CD4-positive, alpha-beta T cell treated with Interleukin-4 for 1 hour (primary cell): ENCODE measurements at places on chromosomes 4 and X.
A peak's percentile ranks its signal among the peaks of the same experiment; 100 is the strongest.

DNA sequence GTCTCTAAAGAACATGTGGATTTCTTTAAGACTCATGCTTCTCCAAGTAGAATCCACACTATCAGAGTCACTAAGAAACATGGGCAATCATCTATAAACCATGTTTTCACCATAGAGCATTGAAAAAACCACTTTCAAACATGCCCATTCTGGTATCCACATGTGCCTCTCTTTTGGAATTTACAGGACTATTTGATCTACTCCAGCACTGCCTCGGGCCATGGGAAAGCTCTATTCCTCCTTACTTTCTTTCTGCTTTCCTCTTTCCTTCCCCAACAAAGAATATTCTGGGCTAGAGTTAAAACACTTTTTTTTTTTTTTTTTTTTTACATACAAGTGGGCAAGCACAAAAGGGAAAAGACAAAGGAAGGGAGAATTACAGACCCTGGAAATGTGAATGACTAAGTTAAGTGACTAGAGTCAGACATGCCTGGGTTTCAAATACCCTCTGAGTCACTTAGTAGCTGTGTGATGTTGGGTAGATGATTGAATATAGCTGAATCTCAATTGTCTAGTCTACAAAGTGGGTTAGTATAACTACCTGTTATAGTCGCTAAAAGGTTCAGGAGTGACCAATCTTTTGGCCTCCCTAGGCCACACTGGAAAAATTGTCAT is 847.7 kb upstream of the INTU start:
- DNase-seq, result no peak

- DNase-seq, result no peak
These were observed 15.5 kb downstream of the SPRY1 start for GRCh38 chr4:123412091-123412505.

DNA sequence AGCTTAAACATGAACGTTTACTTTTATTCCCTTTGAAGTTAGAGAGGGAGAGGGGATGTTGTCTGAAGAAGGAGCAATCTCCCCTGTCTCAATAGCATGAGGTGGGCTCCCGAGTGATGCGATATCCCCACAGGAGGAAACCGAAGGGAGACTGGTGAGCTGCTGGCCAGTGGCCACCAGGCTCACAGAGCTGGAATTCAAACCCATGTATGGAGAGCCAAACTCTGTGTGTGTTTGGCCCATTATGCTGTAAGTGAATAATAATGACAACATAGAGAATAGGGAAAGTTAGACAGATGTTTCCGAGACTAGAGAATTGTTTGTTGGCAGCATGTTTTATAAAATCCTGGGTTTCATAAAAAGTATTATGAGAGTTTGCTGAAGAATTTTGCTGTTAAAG is 66.1 kb upstream of the CLNK start:
- no peak for DNase-seq

- peak; percentile 21 for DNase-seq
These were observed at the start of gene SNCA for GRCh38 chr4:89836897-89837384. SNCA (minus strand) TSS chr4:89837161; CDS start chr4:89835667, 1,494 bp downstream.

- no peak for DNase-seq
These were observed 155.8 kb downstream of the TSPAN5 start for GRCh38 chr4:98502624-98503023.

GRCh38 chr4:145843148-145843547 is 95.5 kb downstream of the ZNF827 start:
- no peak for DNase-seq

- DNase-seq, result no peak
These were observed 117.7 kb downstream of the SMIM20 start for GRCh38 chr4:26031704-26032103.

DNA sequence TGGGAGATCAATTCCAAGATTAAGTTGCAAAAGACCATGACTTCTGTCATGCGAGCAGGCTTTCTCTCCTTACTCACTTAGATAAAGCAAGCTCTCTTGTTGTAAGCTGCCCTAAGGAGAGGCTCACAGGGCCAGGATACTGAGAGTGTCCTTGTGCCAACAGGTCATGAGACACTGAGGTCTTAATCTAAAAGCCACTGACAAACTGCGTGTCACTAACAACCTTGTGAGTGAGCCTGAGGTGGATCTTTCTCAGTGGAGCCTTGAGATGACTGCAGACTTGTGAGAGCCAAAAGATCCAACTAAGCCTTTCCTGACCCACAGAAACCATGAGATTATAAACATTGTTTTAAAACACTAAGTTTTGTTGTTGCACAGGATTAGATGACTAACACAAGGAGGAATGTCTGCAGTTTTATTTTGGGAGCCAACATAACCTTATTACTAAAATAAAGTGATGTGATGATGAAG is 170.5 kb downstream of the SLC39A8 start:
- no peak for DNase-seq

GRCh38 chr4:103074744-103075434 is 1.7 kb downstream of the SLC9B2 start:
- no peak for DNase-seq

- no peak for DNase-seq
These were observed 15.7 kb upstream of the DRP2 start for GRCh38 chrX:101203761-101204351.

GRCh38 chr4:149173241-149174013 is 642.2 kb downstream of the IQCM start:
- no peak for DNase-seq

- no peak for DNase-seq
These were observed 170.1 kb downstream of the FRMPD4 start for GRCh38 chrX:12308420-12308819.

DNA sequence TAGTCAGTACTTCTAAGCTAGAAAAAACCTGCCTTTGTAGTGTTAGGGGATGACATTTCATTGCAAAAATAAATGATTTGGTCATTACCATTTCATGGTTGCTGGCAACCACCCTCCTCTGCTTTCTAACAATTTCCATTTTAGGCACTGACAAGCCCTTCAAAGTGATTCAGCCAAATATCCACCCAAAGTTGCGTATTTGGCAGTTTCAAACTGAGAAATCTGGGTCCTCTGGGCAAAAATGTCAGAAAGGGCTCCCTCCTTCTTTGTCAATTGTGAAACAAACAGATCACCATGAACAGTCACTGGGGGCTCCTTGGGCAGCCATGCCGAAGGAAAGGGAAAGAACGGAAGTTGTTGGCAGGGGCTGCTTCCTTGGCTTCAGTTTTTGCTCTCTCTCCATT is 33.0 kb downstream of the PLAC1 start:
- DNase-seq, result no peak

GRCh38 chrX:35741142-35741541 is 57.0 kb upstream of the MAGEB16 start:
- no peak for DNase-seq

DNA sequence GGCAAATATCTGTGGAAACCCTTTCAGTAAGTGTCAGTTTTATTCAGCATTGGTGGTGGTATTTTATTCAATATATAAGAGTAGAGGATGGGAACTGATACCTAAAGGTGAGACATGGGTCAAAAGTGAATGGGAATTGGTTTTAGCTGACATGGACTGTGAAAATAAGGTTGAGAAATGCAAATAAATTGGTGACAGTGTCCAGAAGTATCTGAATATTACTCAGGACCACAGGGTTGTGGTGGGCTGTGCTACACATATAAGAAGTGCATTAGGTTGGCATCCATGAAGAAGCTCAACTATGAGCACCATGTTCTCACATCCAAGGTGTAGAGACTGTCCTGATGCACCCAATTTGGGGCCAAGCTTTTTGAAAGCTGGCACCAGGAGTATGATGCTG is 45.0 kb downstream of the ETDC start:
- DNase-seq, result no peak

DNA sequence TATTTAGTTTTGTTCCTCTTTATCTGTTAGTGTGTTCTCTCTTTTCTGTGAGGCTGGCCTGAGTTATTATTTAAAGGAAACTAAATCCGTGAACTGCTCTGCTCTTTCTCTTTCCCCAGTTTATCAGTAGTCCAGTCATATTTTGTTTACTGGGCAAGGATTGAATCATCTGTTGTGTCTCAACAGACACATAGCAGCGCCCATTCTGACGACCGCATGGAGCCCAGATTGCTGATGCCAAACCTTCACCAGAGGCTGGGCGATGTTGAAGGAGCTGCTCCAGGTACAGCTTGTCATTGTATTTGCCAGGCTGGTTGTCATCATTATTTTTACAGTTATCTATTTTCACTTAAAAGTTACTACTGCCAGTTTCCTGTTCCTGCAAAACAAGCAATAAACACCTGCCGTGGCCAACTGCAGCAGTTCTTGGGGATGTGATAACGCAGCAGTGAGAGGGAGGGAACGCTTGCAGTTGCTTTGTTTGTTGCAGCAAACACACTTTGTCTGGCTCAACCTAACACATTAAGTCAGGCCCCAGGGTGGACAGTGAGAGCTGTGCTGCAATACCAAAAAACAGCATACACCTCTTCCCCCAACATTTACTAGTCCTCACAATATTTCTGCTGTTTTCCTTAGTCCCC is 10.1 kb downstream of the REELD1 start:
- DNase-seq, result no peak

- DNase-seq, result no peak
These were observed 101.8 kb downstream of the ATP11C start for GRCh38 chrX:139831017-139831416.

GRCh38 chr4:74654230-74654681 is 140.1 kb downstream of the BTC start:
- no peak for DNase-seq

GRCh38 chr4:106582103-106582502 is 213.5 kb upstream of the GIMD1 start:
- no peak for DNase-seq

DNA sequence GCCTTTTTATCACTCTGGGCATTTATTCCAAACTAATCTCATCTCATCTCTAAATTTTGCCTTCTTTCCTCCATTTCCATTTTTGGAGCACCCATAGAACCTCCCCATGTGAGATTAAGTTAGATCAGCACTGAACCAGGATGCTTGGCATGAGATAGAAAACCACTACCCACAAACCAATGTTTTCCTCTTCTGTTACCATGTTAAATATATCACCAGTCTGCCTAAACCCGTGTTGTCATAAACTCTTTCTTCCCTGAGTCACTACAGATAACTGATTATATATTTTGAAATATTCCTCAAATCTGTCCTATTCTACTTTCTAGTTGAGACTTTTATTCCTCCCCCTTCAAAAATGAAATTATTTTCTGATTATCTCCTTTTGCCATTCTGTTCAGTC is 37.6 kb downstream of the GABRB1 start:
- DNase-seq, result no peak

GRCh38 chr4:7763788-7764187 is 175.9 kb downstream of the AFAP1 start:
- no peak for DNase-seq

DNA sequence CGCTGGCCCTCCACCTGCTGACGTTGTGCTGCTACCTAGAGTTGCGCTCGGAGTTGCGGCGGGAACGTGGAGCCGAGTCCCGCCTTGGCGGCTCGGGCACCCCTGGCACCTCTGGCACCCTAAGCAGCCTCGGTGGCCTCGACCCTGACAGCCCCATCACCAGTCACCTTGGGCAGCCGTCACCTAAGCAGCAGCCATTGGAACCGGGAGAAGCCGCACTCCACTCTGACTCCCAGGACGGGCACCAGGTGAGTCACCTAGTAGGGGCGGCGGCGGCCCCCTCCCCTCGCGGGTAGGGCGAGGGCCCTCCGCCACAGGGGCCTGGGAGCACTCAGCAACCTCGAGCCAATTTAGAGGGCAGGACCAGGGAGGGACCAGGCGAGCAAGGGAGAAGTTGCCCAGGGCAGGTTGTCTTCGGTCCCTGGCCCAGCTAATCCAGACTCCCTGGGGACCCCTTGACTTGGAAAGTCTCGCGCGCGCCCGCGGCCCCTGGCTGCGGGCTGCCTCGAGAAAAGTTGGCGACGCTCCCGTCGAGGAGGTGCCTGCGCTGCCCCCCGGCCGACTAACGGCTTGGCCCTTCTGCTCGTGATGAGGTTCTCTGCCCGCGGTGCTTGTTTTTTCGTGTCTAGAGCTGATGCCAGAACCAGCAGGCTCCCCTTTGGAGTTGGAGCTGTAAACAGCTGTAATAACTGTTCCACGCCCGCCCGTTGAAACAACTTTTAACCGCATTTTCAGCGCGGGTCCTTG is 717 bp downstream of the EDA start:
- DNase-seq, result no peak

DNA sequence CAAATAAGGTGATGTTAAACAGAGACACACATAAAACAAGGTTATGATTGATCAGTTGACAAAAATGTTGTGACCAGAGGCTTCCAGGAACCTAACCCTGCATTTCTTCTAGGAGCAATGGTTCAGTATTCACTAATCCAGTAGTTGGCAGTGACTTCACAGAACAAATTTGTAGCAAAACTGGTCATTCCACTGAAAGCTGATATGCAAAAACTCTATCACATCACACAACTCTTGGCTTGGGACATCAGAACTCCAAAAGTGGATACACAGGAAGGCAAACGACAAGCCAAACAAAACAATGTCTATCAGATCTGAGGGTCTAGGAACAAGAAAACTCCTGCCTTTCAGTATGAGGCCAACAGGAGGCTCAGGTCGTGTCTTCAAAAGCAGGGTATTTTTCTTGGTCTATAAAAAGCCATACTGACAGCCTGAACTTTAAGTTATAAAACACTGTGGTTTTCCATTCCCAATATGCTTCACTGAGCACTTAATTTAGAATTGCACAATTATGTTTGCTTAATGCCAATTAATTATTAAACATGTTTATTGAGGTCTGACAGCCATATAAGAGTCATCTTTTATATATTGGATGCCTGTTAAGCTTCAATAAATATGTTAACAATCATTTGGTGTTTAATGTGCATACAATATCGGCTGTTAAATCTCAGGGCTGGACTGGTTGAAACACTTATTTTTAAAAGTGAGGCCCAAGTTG is 45.6 kb downstream of the SOD3 start:
- DNase-seq, result no peak

DNA sequence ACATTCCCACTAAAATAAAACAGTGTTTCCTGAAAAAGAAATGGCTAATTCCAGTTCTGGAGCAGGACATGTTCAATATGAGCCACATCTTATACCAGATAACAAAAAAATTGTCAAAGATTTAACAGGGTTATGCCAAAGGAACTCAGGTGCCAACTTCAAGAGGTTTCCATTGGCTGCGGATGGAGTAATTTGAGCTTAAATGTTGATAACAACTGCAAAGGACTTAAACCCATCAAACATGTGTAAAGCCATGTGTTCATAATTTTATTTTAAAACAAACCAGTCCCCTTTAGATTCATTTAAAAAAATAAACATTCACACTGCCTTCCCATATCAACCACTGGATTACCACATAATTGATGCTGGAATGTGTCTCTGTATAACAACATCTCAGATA is 156.4 kb upstream of the PCDH18 start:
- no peak for DNase-seq

- DNase-seq, result peak; percentile 20
These were observed 134.5 kb downstream of the BTC start for GRCh38 chr4:74659576-74660411.

- no peak for DNase-seq
These were observed 100.1 kb upstream of the RBPJ start for GRCh38 chr4:26220696-26221095.

- no peak for DNase-seq
These were observed 146.2 kb downstream of the KCNIP4 start for GRCh38 chr4:21802406-21802805.

DNA sequence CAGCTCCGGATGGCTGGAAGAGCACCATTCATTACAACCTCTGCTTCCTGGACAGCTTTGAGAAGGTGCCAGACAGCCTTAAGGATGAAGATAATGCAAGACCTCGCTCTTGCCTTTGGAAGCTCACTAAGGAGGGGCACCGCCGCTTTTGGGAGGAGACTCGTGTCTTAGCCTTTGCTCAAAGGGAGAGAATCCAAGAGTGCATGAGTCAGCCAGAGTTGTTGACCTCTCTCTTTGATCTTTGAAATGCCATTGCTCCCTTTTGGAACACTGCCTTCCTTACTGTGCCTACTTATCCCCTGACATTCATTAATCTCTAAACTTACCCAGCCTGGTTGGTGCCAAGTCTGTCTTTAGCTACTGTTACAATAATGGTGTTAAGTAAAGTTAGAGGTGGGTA is 1.2 kb downstream of the FOXR2 start:
- no peak for DNase-seq
